ENCODE measurements at places on chromosomes 6 and 20. TPM values are rescaled to one million over a fixed set of nuclear protein-coding genes. Genes with fewer than 3 reads are reported as not detected.

Gene TLDC2
- 0.67 TPM for total RNA-seq

GRCh38 chr6:138988469-138988834, 399 bp upstream of the REPS1 start:
- no peak for DNase-seq
- H3K4me3 ChIP-seq, result no peak overlapping the region
- peaks cover 4% of the 10 kb centered on the region for H3K4me1 ChIP-seq
- no peaks in the 10 kb centered on the region for H3K27me3 ChIP-seq

DNA sequence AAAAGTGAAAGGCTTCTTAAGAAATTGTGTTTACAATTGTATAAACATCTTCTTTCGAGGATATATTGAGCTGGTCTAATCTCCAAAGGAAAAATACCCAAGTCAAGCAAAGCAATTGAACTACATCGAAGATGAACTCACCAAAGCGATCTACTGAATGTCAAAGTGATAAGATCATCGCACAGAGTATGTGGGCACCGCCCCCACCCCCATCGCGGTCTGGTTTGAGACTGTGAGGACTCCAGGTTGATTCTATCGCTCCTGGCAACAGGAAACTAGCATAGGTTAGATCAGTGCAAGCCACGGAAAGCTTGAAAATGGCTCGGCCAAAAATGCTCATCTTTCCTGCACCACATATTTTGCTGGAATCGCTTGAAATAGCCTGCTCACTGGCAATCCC, 133.2 kb upstream of the RPS6KA2 start:
- no peaks in the 10 kb centered on the region for H3K36me3 ChIP-seq
- H3K4me3 ChIP-seq, result no peak overlapping the region
- no peak for DNase-seq
- H3K27ac ChIP-seq, result no peak overlapping the region

Gene SAYSD1
- 17.5 TPM for total RNA-seq

GRCh38 chr20:58473453-58474425, 41.5 kb downstream of the APCDD1L start:
- H3K4me1 ChIP-seq, result peaks cover 29% of the 10 kb centered on the region
- no peaks in the 10 kb centered on the region for H3K27me3 ChIP-seq
- DNase-seq, result peak; percentile 47
- H3K36me3 ChIP-seq, result no peaks in the 10 kb centered on the region
- H3K4me3 ChIP-seq, result no peak overlapping the region

Measured in lung (tissue), 17 donors.